SHP77 treated with DMSO at 0.1 percent for 48 hours (cell line): ENCODE measurements at places on chromosomes 1 and 21.
A peak's percentile ranks its signal among the peaks of the same experiment; 100 is the strongest.

DNA sequence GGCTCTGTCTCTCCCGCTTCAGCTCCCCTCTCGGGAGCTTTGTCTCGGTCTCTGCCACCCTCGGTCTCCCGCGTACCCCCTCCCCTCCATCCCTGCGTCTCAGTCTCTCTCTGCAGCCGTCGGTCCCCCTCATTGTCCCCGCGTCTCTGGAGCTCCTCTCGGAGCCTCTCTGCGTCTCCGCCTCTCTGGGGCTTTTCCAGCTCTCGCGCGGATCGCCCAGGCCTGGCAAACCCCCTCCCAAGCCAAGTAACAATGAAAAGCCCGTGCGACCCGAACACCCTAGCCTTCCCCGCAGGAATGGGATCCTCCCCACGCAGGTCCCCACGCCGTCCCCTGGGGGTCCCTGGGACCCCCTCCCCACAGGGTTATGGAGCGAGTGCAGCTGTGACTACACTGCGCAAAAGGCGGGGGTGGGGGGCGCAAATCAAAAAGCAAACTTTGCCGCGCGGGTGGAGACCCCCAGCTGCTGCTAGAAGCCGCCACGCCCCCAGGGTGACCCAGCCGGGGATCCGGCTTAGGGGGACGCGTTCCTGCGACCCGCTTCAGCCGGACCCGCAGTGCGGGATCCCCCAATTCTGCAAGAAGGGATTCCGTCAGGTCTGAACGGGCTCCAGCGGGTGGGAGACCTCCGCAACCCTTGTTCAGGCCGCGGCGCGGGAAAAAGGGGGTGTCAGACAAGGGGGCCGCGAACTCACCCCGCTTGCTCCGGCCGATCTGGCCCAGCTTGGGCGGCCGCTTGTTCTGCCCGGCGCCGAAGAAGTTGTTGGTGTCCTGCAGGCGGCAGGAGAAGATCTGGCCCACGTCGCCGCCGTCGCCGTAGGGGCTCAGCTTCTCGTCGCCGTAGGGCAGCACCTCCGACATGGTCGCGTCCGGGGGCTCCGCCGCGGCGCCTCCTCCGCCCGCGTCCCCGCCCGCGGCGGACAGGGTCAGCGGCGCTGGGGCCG, 1.2 kb downstream of the CAMK2N1 start:
- DNase-seq, result no peak

DNA sequence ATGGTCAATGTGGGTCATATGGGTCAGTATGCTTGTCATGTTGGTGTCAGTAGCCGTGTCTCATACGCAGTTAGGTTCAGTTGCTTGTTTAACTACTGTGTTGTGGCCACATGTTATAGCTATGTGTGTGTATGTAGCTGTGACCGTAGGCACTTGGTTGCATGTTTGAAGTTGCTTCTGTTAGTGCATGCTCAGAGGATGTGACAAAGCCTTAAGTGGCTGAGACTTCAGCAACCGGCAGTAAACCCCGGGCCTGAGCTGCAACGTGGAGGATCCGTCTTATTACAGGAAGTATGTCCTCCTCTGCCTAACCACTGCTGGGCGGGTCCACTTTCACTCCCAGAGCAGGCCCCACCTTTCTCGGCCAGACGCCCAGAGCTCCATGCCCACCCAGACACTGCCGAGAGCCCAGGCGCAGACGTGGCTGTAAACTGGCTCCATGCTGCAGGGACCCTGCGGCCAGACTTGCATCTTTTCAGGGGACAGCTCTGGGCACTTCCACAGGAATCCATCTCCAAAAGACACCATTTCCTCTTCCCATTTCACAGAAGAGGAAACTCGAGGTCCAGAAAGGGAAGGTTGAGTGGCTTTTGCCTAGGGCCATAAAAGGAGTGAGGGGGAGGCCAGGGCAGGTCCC, 2.2 kb downstream of the TCEA3 start:
- peak; percentile 36 for DNase-seq

DNA sequence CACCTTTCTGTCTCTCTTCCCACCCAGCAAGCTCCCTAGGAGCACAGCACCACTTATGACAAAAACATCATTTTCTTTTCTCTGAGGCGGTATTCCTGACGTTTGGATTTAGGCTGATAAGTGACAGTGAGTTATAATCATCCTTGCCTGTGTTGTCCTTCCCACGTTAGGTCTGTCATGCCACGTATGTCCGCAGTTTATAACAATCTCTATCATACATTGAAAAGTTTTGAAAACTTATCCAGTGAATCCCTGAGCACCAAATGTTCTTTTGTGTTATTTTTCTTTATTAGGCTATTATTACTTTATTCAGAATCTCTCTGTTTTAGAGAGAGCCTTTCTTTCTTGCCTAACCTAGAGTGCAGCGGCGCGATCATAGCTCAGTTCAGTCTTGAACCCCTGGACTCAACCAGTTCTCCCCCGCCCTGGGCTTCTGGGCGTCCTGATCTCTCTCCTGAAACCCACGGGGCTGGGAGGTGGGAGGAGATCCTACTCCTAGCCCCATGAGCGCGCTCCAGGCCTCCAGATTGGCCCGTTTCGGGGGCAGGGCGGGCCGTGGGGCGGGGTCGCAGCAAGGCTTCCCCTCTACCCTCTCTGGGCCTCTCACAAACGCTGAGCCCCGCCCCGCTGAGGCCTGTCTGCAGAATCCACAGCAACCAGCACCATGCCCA, at the start of gene GSTM2:
Gene GSTM2 (plus strand): TSS at position 606 of the 671 bp plus-strand sequence. CDS start 59 bp downstream, at position 665.
- no peak for DNase-seq

DNA sequence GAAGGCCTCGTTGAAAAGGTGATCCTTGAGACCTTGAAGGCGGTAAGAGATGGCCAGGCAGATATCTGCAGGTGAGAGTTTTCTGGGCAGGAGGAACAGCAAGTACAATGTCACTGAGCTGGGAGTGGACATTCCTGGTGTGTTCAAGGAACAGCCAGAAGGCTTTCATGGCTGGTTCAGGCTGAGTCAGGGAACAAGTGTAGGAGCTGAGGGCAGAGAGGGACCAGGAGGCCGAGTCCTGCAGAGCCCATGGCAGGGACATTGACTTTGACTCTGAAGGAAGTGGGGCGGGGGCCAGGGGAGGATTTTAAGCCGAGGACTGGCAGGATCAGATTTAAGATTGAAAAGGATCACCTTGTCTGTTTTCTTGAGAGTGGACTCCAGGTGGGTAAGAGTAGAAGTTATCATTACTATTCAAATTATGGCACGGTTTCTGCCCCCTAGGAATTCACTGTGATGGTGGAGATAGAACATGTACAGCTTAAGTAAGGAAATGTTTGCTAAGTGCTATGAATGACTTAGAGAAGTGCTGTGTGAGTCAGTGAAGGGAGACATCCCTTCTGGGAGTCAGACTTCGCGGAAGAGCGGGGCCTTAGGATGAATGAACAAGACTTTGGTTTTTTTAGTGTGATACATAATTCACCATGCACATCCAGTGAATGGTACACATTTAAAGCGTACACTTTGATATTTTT, 202.3 kb downstream of the KIF26B start:
- DNase-seq, result no peak

GRCh38 chr1:109764561-109765482, 1.1 kb upstream of the EPS8L3 start:
- DNase-seq, result no peak

GRCh38 chr1:168112673-168113305, 23.9 kb downstream of the GPR161 start:
- DNase-seq, result peak; percentile 41

- DNase-seq, result no peak
Measured at GRCh38 chr1:20324704-20325406, 34.2 kb downstream of the VWA5B1 start.

DNA sequence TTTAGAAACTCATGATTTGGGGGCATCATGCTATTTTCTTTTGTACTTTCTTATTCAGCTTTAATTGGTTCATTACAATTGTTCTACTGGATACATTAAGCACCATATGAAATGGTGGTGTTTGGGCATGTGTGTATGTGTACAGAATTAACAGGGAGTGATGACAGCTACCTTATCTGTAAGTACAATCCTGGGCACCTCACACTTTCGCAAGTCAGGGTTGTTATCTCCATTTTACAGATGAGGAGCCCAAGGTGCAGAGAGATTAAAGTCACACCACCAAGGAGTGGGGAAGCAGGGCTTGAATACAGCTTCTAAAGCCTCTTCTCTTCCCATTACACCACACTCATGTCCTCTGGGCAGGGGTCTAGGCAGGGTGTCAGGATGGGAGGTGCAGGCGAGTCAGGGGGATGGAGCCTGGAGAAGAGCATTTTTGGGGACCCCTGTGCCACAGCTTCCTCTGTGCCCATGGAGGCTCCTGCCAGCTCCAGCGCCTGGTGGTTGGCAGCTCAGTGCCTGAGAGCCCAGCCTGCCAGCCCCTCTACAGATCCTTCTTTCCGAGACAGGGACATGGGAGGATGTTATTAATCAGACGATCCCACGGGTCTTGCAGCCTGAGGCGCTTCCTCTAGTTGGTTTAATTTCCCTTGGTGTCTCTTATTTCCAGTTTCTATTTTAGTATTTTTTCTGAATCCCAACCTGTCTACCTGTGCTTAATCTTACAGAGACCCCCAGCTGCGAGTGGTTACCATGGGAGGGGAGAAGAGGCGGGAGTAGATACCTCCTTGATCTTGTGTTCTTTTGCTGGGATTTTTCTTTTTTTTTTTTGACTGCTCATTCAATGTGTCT, 126.2 kb upstream of the CD34 start:
- DNase-seq, result no peak

DNA sequence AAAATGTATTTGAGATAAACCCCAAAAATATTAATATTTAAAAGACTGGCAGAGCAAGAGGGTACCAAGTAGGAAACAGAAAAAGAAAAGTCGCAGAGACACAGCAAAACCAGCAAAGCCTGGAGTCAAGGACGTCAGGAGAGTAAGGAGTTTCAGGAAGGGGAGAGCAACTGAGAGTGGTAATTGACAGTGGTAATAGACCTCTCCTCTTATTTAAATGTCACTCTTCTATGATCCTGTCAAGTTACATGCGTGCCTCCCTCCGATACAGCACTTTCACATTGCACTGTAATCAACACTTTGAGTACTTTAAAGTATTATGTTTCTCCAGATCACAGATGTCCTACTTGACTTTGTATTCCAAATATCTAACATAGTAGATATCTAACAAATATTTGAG, 82.6 kb upstream of the EXO1 start:
- no peak for DNase-seq

- no peak for DNase-seq
Measured at GRCh38 chr1:211885747-211886522, 55.4 kb upstream of the LPGAT1 start.

GRCh38 chr1:206101351-206102045, 15.7 kb downstream of the AVPR1B start:
- no peak for DNase-seq

GRCh38 chr1:30724175-30724574, 790 bp upstream of the MATN1 start:
- DNase-seq, result no peak

GRCh38 chr21:42613756-42614155, 39.7 kb upstream of the PDE9A start:
- DNase-seq, result no peak

GRCh38 chr1:183417772-183418491, at the start of gene NMNAT2:
Gene NMNAT2, minus strand, starts transcription at chr1:183418380. Its CDS starts 113 bp downstream, at chr1:183418267.
- DNase-seq, result no peak

DNA sequence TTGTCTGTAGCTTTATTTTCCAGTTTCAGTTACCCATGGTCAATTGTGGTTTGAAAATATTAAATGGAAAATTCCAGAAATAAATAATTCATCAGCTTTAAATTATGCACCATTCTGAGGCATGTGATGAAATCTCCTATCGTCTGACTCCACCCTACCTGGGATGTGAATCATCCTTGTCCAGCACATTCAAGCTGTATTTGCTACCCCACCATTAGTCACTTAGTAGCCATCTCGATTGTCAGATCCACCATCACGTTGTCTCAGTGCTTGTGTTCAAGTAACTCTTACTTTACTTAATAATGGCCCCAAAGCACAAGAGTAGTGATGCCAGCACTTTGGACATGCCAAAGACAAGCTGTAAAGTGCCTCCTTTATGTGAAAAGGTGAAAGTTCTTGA, 4.0 kb downstream of the STPG1 start:
- no peak for DNase-seq

GRCh38 chr1:100581096-100581705, 43.3 kb downstream of the GPR88 start:
- no peak for DNase-seq

DNA sequence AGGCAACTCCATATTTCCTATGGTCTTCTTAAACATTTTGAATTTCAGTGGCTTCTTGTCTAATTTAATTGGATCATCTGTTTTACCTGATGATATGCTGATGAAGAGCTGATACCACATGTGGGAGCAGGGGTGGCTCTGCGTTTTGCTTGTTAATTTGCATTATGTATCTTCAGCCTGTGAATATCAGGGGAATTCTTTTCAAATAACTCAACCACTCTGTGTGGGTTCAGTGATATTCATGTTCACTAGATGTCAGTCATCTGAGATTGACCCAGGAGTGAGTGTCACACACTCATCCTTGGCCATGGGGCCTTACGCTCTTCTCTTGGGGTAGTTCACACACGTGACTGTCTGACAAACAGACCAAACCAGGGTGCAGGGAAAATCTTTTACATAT, 83.0 kb downstream of the FCRL5 start:
- no peak for DNase-seq

GRCh38 chr1:6222636-6223035, 13.1 kb downstream of the ICMT start:
- no peak for DNase-seq

GRCh38 chr1:20114021-20114648, 5.2 kb downstream of the PLA2G2D start:
- DNase-seq, result no peak

DNA sequence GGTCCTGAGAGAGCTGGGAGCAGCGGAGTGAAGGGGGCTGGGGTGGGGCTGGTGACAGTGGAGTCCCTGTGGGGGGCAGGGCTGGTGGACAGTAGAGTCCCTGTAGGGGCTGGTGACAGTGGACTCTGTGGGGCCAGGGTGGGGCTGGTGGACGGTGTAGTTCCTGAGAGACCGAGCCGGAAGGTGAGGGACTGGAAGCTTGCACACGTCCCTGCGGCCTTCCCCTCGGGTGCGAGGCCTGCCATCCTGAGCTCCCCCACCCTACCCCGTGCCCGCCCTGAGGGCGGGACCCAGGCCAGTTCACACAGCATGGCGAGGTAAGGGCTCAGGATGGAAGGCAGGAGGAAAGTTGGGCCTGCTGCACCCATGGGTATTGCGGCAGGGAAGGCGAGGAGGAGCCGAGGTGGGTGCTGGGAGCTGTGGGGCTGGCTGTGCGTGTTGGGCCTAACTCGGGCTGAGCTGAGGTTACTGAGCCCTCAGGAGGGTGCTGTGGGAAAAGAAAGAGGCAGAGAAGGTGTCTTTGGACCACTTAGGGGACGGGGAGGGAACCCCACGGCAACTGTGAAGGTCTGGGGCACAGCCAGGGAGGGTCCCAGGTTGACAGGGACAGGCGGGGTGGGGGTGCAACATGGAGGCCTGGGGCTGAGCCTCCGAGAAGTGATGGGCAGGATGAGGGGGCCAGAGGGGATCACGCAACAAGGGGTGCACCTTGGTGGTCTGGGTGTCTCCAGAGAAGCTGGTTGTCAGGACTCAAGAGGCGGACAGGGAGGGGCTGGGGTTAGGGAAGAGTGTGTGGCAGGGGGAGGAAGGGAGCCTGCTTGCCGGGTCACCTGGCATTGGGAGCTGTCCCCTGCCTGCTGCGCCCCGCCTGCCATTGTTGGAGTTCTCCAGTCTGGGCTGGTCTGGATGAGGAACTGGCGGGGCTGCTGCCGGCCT, 60.8 kb downstream of the PRKCZ start:
- DNase-seq, result no peak

DNA sequence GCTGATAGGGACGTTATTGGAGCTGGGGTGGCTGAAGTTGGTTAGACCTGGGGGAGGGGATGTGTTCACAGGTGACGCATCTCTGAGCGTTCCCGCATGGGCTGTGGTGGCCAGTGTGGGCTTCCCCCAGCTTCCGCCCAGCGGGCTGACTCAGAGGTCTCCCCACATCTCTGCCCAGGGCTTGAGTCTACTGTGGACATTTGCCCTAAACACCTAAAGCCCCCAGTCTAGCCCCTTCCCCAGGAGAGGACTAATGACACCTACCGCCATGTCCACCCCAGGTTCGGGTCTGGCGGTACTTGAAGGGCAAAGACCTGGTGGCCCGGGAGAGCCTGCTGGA, 2.0 kb downstream of the AGRN start:
- DNase-seq, result no peak
